ENCODE measurements at places on chromosomes 7 and 10.

DNA sequence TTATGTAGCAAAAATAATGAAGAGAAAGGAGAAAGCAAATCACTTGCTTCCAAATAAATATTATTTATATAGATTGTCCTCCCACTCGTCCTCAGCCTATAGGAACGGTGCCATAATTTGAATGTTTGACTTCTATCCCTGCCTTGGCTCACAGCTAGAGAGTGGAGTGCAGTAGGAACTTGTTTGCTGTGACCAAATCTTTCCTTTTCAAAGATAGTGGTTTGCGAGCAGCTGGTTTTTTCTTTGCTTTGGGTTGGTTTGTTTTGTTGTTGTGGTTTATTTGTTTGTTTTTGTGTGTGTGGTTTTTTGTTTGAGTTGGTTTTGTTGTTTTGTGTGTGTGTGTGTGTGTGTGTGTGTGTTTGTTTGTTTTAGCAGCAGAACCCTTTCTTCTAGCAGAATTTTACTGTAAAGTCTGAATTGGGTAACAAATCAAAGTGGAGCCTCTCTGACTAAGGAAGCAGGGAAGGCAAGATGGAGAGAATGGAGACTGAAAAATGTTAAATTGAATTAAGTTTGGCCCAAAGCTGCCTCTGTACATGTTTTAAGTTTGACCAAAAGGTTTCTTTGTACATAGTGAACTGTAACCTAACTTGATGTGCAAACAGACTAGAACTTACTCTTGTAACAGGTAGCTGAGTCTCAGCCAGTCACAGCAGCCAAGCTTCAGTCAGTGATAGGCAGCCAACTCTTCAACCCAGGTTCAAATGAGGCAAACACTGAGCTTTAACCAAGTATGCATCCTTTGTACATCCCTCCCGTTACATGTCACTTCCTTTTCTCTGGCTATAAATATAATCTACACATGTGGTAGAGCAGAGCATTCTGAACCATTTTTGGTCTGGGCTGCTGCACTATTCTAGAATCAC, 149.5 kb upstream of the LRGUK start:
- DNase-seq: no peak

GRCh38 chr7:157513682-157514081, 176.9 kb downstream of the DNAJB6 start:
- no peak for DNase-seq

GRCh38 chr7:2710901-2711551, 23.0 kb downstream of the AMZ1 start:
- no peak for DNase-seq

DNA sequence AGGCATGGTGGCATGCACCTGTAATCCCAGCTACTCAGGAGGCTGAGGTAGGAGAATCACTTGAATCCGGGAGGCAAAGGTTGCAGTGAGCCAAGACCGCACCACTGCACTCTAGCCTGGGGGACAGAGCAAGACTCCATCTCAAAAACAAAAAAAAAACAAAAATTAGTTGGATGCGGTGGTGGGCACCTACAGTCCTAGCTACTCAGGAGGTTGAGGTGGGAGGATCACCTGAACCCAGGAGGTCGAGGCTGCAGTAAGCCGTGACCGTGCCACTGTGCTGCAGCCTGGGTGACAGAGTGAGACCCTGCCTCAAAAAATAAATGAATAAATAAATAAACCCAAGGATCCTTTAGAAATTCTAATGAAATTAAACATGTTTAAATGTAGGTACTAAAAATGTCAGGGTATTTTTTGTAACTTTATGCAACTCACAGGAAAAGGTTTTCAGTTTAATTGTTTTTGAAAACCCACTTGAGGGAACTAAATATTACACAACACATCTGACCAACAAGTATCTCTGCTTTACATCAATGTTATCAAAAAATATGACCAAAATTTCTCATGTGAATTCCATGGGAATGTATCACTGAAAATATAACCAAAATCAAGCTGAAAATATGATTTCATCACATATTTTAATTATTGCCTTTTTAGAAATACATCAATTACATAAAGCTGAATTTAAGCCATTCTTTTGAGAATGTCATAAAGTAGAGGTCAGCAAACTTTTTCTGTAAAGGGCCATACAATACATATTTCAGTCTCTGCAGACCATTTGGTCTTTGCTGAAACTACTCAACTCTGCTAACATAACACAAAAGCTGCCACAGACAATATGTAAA, 23.9 kb downstream of the UPF2 start:
- no peak for DNase-seq

DNA sequence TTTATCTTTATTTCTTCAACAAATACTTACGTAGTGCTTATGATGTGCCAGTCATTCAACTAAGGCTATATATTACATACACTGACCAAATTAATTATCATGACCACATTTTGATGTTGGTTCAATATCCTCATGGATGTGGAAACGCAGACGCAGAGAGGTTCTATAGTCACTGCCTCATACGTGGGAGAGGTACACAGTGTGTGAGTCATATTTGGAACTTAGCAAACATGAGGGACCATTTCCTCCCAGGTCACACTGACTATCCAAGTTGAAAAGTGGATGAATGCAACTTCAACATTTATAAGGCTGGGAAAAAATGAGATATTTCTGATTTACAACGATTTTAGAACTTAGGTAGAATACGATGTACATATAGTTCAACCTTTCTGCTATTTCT, 113.6 kb downstream of the PRLHR start:
- DNase-seq: no peak

DNA sequence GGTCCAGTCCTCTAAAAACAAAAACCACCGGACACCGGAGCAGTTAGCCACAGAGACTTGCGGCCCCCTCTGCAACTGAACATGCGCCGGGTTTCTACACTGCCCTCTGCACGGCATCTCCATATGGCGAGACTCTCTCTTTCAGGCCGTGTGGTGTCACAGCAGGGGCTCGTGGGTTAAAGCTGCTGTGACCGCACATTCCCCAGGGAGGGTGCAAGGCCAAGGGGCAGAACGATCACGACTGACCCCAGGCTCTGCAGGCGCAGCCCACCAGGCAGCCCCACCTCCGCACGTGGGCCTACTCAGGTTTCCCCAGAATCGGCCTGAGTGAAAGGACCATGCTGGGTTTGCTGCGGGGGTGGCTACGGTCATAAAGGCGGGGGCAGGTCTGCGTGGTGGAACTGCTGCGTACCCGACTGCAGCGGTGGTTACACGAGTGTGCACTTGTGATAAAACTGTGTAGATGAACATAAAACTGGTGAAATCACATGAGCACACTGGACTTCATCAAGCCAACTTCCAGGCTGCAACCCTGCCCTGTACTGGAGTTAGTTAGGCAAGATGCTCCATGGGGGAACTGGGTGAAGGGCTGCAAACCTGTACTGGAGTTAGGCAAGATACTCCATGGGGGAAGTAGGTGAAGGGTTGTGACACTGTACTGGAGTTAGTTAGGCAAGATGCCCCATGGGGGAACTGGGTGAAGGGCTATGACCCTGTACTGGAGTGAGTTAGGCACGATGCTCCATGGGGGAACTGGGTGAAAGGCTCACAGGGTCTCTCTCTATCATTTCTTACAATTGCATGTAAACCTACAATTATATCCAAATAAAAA, 81.4 kb upstream of the PPP2R2D start:
- DNase-seq: no peak

- no peak for DNase-seq
These were observed 119.4 kb downstream of the PRPF18 start for GRCh38 chr10:13706175-13706574.

- DNase-seq: no peak
These were observed 341.6 kb upstream of the KCND2 start for GRCh38 chr7:119931230-119931824.

- DNase-seq: no peak
These were observed 14.3 kb upstream of the ELN start for GRCh38 chr7:74013539-74014272.

DNA sequence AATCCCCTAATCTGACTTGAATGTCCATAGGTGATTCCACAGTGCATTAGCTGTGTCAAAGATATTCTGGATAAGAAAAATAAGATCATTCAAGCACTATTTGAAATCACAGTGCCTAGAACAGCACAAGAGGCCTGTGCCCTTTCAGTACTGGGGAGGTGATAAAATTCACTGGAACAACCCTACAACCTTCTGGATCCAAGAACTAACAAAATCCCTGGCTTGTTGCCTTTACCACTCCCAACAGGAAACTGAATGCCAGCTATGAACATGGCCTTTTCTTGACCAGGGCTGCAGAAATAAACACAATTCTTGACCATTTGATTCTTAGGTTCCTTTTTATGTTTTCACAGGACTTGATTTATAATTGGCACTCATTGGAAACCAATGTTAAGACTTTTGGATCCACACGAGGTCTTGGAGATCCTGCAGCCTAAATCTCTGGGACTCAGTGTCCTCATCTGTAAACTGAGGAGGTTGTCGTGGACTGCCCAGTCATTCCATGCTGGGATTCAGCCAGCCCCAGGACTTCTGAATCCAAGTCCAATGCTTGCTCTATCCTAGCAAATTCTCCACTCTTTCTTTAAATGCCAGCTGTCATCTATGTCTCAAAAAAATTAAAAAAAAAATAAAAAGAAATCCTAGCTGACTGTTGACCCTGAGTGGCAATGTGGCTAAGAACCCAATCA, 624.7 kb downstream of the KCNMA1 start:
- DNase-seq: no peak

- DNase-seq: no peak
These were observed 13.3 kb downstream of the DHTKD1 start for GRCh38 chr10:12081879-12082557.

DNA sequence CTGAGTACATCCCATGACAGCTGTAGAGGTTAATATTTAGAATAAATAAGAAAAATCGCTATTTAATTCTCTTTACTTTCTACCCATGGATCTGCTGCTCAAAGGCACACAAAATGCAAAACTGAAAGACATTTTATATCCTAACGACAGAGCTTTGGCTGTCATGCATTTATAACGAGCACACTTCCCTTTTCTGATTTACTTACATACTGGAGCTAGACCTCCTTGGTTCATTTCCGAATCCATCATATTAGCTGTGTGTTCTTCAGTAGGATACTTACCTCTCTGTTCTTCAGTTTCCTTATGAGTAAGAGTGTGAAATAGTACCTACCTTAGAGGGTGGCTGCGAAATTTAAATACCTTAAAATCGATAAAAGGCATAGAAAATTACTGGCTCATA, 10.9 kb downstream of the CALCR start:
- no peak for DNase-seq

GRCh38 chr10:22630234-22631174, 83.9 kb downstream of the PIP4K2A start:
- no peak for DNase-seq

- no peak for DNase-seq
These were observed 27.7 kb downstream of the KLRG2 start for GRCh38 chr7:139455789-139456188.

DNA sequence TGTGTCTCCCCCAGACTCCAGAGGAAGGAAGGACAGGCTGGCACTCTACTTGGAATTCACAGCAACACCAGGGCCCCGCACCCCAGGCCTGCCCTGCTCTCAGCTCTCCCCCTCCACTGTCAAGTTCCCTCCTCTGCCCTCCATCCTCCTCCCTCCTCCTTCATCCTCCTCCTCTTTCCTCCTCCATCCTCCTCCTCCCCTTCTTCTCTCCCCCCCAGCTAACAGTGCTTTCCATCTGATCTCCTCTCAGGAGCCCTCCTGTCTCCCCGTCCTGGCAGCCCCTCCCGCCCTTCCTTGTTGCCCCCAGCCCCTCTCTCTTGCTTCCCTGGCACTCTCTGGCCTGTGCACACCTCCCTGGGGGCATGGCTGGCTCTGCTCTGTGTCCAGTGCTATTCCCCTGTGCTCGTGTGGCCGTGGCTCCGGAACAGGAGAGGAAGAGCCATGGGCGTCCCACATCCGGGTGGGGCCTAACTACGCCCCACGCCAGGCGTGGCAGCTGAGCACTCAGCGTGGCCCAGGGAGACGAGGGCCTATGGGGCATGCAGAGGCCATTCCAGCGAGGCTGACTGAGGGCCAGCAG, 64.2 kb downstream of the PWWP2B start:
- DNase-seq: no peak

DNA sequence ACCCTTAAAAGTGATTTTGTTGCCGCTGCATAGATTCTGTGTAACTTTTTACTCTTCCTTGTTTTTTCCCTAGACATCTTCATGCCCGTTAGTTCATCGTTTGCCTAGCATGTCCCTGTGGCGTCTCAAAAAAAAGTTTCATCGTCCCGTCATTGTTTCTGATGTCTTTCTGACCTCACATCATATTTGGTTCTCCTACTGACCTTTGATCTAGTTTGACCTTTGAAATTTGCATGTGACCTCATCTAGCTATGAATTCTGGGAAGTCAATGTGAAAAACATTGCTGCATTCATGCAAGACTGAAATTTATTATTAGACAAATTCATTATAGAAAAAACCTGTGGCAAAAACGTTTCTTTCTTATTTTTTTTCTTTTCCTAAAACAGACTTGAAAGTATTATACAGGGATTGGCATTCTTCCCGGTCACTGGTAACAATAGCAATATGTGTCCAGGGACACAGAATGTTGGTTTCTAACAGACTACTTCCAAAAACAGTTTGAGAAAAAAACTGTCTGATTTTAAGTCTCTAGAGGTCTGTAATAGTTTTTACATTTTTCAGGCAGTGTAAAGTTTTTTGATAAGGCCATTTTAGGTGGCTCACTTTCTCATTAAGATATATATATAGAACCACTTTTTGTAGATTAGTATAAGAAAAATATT, 280.9 kb downstream of the USP6NL start:
- DNase-seq: peak; percentile 77

- DNase-seq: no peak
These were observed 67.7 kb downstream of the HK1 start for GRCh38 chr10:69345890-69346474.

DNA sequence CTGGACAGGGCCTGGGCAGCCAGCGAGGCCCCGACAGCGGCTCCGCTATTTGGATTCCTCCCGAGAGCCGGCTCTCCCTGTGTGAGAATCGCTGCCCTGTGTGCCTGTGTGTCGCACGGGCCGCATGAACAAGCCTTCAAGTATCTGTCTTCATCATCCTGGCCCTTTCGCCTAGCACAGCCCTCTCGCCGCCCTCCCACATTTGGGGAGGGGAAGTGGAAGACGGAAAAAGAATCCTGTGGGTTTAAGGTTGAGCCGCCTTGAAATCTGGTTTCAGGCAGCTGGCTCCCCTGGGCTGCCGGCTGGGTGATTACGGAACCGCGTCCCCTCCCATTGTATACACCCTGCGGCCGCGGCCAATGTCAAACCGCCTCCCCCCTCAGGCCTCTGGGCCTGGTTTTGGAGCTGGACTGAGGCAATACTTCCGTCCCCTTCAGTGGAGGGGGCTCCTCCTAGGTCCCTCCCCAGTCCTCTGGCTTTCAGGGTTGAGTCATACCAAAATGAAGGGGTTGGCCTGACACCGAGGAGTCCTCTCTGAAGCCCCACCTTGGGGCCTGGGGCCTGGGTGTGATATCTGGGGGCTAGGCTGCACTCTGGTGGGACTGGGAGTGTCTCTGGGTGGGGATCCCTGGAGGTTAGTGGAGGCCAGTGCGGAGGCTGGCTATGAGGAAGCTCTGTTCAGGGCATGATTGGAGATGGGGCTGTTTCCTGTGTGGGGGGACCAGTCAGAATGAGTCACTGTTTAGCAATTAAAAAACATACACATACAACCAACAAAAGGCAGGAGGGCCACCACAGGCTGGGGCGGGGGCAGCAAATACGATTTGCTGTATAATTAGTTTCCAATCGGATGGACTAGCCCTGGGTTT, 1.7 kb downstream of the TRIM8 start:
- DNase-seq: peak; percentile 90

GRCh38 chr10:80068270-80068669, 10.2 kb upstream of the TMEM254 start:
- DNase-seq: no peak

All from skin of body (tissue), 3 donors.